K562 (cell line): ENCODE measurements at places on chromosomes 5 and 9. TPM values are rescaled to one million over a fixed set of nuclear protein-coding genes. Genes with fewer than 3 reads are reported as not detected.

Gene DMRT2
- not detected in 2 replicates for total RNA-seq

Gene GRXCR2
- total RNA-seq: not detected in 2 replicates

Gene APBA1
- total RNA-seq: 0.02 TPM in 1 of 2 replicates, not detected in the other

DNA sequence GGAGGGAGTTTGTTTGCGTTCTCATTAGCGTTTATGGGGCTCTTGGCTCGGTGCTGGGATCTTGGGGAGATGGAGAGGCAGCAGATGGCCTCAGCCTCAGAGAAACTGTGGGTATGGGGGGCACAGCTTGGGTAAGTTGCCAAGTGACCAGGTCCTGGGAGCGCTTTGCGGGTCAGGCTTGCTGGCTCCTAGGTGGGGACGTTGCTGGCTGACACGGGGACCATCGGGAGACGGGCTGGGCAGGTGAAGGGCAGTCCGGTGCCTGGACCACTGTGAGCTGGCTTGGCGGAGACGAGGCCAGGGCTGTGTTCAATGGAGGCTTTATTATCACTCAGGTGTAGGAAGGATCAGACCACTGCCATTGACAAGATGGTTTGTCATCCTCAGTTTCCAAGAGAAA lies 30.0 kb downstream of the FGD3 start:
- DNase-seq: no peak

DNA sequence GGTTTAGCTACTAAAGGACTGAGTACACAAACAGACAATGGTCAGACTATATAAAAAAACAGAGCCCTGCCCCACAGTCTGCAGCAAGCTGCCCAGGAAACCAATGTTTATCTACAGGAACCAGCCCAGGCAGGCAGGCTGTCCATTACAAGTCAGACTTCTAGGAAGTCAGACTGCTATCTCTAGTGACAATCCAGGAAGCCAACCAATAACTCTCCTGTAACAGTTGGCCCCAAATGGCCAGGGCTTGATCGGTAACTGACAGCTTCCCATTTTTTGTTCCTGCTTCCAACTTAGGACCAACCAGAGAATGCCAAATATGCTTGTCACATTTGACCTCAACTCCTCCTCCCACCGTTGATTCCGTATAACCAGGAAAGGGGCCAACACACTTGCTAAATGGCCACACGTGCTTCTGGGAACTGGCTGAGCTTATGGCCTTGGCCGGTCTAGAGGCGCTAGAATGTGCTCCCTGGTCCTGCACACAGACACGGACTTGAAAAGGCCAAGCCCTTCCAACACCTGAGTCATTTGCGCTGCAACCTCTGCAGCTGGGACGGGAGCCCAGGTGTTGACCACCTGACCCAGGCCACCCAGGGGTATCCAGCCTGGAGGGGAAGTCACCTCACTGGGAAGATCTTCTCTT lies 79.6 kb upstream of the CDK20 start:
- no peak for DNase-seq

DNA sequence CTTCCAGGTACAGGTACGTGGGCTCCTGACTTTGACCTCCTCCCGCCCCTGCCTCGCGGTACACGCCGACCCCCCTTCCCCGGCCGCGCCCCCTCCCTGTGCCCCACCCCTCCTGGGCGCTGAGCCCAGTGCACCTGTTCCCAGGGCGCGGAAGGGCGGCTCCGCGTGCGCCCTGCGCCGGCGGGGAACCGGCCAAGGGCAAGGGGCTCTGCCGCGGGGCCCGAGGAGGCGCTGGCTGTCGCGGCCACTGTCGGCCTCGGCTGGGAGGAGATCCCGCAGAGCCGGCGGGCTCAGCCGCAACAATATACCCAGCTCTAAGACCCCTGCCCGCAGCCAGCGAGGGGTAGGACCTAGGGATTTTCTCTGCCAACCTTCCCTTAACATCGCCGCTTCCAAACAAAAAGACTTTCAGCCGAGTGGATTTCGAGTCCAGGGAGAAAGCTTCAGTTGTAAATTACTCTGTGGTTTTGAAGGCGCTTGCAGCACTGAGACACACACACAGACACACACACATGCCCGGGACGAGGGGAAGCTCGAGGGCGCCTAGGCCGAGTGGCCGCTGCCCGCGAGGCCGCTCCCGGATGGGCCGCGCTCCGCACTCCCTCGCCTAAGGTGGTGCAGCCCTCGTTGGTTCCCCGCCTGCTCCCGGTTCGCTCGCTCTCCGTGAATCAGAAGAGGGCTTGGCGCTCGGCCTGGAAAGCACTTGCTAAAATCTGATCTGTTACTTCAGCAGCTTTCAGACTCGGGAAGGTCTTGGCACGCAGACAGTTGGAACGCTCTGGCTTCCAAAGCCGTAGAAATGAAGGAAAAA lies 1.2 kb downstream of the FGF18 start:
- DNase-seq: no peak

DNA sequence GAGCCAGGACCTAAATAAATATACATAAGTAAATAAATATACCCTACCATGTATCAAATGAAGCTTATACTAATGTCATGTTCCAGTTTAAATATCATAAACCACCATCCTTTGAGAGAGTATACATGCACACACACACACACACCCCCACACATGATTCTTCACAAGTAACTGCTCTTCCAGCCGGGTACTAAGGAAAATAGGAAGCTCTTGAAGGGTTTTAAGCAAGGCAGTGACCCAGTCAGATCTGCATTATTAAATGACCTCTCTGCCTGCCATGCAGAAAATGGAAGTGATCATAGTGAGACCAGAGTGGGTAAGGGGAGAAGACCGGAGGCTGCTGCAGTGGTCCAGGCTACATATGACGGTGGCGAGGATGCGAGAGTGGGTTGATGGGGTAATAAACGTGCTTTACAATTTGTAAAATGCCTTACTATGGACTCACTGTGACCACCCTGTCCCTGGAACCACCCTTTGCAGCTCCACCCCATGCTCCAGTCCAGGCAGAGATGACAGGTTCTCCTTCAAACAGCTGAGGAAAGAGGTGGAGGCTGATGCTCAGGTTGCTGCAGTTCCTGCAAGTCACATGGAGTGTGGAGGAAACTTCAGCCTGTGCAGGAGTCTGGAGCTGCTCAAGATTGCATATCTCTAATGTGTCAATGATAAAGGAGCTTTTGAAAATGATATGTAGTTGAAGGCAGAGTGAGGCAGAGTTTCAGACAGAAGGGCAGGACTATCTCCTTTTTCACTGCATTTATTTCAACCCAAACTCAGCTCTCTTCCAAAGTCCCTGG lies 38.8 kb upstream of the NDFIP1 start:
- DNase-seq: no peak
